ENCODE measurements at places on chromosomes 1 and 21. TPM values are rescaled to one million over a fixed set of nuclear protein-coding genes. Genes with fewer than 3 reads are reported as not detected.

Gene KRTAP13-2
- not detected for total RNA-seq

Gene CFHR3
- total RNA-seq = not detected

Gene CRYAA
- total RNA-seq = not detected

Gene ASTN1
- total RNA-seq = under 0.01 TPM

Gene OR6Y1
- total RNA-seq = not detected

Gene FAM177B
- total RNA-seq = not detected

Gene TFAP2E
- 0.21 TPM for total RNA-seq

Gene SPRR2A
- 4.8 TPM for total RNA-seq

Gene RYR2
- total RNA-seq = not detected

Gene GNAT2
- total RNA-seq = not detected

Gene RGSL1
- not detected for total RNA-seq

Gene NTMT2
- total RNA-seq = not detected

Gene NCF2
- total RNA-seq = 63.9 TPM

Gene SERPINC1
- total RNA-seq = not detected

Gene RBM11
- total RNA-seq = 0.34 TPM

Gene PTPN14
- total RNA-seq = 55.7 TPM

Gene ST6GALNAC5
- total RNA-seq = 10.3 TPM

Gene NR5A2
- under 0.01 TPM for total RNA-seq

Gene ST6GALNAC3
- total RNA-seq = 3.8 TPM

Gene C1QC
- not detected for total RNA-seq

Gene SON
- total RNA-seq = 253 TPM

Gene UBXN10
- total RNA-seq = 0.21 TPM

Gene SPRR2F
- total RNA-seq = not detected

Gene S100A8
- total RNA-seq = 238 TPM

Gene RBBP5
- 28.0 TPM for total RNA-seq

Gene PPP1R15B
- total RNA-seq = 56.1 TPM

Gene TMCO2
- not detected for total RNA-seq

Gene GSTM1
- not detected for total RNA-seq

Gene TRAF3IP3
- total RNA-seq = not detected

Gene AKR7A3
- total RNA-seq = 0.57 TPM

Gene ACKR1
- not detected for total RNA-seq

Gene FAM163A
- total RNA-seq = not detected

Gene DISP3
- total RNA-seq = not detected

Gene CDA
- 0.68 TPM for total RNA-seq

Gene EXO1
- 0.36 TPM for total RNA-seq

Gene LCE1E
- not detected for total RNA-seq

Gene RALGPS2
- total RNA-seq = 20.9 TPM
